ENCODE measurements at places on chromosomes 6 and 20.

GRCh38 chr6:163387317-163387716 lies 27.2 kb upstream of the QKI start:
- no peak for DNase-seq

- no peak for DNase-seq
Observed at GRCh38 chr6:20929283-20929682, 395.0 kb downstream of the CDKAL1 start.

GRCh38 chr6:35719404-35719829 lies 17.4 kb upstream of the ARMC12 start:
- no peak for DNase-seq

DNA sequence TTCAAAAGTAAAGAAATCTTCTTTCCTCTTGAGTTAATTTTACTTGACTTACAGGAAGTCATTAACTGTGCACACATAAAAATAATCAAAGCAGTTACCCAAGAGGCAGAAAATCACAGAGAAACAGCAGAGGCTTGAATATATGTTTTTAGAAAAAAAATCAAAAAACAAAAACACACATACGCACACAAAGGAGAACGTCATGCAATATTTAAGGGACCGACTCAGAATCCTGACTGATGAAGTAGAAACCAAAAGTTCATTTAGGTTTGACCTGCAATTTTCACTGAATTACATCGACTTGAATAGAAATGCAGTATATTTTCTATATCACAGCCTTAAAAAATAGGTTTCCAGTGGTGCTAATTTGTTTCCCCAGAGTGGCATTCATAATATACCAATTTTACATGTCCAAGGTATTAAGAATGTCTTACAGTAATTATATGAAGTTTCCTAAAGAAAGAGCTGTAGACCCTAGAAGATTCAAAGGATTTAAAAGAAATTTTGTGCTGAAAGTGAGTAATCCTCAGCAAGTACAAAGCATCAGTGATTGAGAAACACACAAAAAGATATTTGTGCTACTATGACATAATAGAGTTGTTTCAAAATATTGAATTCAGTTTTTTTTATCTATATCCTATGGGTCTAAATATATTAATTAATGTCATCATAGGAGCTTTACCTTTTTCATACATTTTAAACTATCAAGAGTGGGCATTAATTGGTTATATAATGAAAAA lies 358.5 kb upstream of the RUNX2 start:
- no peak for DNase-seq

DNA sequence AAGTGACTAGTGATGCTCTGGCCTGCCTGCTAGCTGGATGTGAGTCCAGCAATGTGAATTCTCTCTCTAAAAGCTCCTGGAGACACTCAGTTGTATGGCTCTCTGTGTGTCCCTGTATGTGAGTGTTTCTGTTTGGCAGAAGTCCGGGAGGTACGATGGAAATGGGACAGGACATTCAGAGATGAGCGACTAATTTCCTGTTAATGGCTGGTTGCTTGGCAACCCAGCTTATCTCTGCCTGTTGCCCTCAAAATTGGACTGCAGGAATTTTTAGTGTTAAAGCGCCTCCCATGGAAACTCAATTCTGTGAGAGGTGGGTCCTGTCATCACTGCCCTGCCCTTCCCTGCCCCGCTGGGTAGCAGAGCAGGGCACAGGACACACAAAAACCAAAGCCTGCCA lies 136.8 kb upstream of the LRFN2 start:
- no peak for DNase-seq

DNA sequence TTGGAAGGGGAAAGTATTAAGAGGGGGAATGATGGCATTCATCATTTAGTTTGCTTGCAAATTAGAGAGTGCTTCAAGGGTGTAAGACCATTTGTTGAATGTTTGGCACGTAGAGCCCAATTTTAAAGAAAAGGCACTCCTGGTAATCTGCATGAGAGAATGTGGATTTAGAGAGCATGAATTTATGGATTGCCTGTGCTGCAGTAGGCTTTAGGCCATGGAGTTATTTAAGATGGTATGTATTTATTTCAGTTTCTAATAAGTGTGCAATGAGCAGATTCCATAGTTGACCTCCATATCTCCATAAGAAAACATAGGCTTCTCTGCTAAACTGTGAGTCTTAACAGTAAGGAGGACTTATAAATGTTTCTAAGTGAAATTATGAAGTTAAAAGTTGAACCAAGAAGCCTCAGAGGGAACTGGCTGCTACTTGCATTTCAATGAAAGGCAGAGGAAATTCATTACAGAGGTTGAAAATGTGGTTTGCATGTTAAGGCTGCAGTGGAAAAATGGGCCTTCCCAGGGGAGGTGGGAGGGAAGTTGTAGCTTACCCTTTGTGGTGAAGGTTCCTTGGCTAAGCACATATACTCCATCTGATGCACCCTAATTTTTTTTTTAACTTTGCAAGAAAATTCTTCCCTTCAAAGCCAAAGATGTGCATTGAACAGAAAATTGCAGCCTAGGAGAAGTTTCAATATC lies 134.2 kb downstream of the CARMIL1 start:
- DNase-seq: no peak

DNA sequence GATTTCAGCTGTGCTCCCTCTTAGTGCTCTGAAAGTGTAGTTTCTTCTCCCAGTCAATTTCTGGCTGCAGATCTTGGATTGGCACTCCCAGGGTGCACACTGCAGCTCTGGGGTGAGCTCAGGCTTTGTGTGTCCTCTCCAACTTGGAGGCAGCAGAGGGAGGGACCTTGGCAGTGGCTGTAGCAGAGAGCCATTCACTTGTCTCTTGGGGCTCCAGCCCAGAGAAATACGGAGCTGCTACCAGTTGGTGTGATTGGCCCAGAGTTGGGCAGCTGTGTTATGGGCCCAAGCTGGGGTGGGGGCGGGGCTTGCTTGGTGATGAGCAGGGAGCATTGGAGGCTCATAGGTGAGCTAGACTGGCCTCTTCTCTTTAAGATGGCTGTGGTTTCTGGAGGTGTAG lies 65.9 kb downstream of the KLHL32 start:
- no peak for DNase-seq

- no peak for DNase-seq
Observed at GRCh38 chr6:106158816-106159215, 72.7 kb downstream of the PRDM1 start.

- no peak for DNase-seq
Observed at GRCh38 chr6:63683071-63683603, 47.5 kb downstream of the PHF3 start.

DNA sequence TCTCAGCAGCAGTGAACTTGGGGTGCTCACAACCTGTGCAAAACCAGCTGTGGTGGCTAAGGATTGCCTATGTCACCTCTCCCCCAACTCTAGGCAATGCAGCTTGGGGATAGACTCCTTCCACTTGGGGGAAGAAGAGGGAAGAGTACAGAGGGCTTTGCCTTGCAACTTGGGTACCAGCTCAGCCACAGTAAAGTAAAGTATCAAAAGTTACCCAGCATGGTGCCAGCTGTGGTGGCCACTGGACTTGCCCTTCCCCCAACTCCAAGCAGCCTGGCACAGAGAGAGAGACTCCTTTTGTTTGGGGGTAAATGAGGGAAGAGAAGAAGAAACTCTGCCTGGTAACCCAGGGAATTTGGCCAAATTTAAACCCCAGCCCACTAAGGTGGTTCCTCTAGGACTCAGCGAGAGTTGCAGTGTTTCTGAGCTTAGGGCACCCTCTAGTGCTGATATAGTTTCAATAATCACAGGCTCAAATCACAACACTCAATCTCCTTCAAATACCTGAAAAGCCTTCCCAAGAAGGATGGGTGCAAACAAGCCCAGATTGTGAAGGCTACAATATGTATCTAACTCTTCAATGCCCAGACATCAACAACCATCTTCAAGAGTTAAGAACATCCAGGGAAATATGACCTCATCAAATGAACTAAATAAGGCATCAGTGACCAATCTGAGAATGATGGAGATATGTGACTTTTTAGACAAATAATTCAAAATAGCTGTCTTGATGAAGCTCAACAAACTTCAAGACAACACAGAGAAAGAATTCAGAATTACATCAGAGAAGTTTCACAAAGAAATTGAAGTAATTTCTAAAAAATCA lies 7.6 kb upstream of the DEFB129 start:
- no peak for DNase-seq

- DNase-seq: no peak
Observed at GRCh38 chr20:61134296-61135030, 117.6 kb upstream of the CDH4 start.

- no peak for DNase-seq
Observed at GRCh38 chr20:15925376-15925775, 647.9 kb downstream of the KIF16B start.
